ENCODE measurements at places on chromosomes 6 and 20. TPM values are rescaled to one million over a fixed set of nuclear protein-coding genes. Genes with fewer than 3 reads are reported as not detected.

DNA sequence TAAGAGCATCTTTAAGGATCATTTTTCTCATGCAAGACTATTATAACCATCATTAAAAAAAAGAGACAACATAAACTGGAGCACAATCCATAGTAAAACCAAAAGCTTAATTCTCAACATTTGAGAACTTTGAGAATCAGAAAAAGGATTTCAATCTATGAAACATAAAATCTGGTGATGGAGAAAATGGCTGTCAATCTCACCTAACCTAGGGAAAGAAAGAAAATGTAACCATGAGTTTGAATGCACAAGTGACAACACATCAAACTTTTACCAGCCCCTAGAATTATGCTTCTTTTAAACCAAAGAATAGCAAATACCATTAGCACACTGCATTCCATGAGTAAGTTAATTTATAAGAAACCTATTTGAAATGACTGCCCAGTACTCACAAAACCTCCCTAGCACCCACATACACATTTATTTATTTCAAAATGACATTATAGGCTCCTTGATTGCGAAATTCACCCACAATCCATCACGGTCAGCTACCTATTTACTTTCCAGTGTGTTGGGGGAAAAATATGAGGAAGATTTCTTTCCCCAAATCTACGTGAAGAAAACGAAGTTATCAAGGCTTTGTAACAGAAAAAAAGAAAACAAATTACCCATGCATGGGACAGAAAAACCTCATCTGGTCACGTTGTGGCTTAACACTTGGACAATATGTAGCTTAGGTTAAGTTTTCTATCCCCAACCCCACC lies 828 bp downstream of the ASCC3 start:
- no peak for DNase-seq

- DNase-seq: no peak
Observed at GRCh38 chr6:788058-788457, 95.1 kb upstream of the EXOC2 start.

GRCh38 chr20:15475483-15475882 lies 1097.8 kb downstream of the KIF16B start:
- no peak for DNase-seq

DNA sequence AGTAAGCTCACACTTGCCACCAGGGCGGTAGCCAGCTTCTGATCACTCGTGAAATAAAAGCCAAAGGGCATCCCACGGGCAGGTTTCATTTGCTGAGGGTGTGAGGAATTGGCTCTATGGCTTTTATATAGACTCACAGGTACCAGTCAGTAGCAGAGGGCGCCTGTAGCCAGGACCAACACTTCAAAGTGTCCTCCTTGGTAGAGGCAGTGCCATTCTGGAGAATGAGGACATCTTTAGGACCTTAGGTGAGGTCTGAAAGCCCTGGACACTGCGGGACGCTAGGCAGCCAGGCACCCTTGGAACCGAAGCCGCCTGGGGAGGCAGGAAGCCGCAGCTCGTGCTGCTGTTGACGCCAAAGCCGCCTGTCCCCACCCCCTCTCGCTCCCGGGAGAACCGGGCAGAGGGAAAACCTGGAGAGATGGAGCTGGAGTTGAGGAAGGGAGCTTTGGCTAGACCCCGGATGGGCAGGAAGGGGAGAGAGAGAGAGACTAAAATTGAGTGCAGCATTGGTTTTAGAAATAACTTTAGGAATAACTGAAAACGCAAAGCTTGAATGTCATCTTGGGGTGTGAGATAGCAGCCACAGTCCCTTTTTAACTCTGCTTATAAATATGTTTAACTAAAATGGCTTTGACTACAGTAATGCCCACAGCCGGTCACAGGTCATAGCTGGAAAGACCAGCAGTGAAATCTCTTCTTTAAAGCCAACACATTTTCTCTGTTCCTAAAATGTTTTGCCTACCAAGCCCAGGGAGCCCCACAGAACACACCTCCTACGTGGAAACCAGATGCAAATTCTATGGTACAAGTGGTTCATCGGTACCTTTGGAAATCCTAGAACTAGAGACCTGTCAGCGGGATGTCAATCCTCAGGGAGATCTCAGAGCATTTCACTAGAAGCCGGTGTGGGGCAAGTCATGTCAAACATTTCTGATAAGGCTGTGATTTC lies 128.5 kb upstream of the CDYL start:
- DNase-seq: peak; percentile 16

- DNase-seq: no peak
Observed at GRCh38 chr6:47144306-47144705, 102.2 kb upstream of the ADGRF1 start.

DNA sequence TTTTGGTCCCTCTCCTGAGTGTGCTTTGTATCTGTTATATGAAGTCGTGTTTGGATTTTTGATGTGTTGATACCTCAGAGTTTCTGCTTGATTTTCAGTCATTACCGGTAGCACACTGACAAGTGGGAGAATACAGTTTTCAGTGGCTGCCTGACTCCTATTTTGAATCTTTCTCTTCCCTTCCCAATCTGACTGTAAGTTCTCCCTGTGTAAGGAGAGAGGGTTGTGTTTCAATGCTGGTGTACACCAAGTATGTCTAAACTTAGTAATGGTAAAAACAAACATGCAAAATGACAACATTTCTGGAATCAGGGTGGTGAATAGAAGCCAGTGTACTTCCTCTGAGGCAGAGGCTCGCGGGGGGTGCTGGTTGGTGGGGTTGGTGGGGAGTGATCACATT lies 103.4 kb downstream of the HIVEP1 start:
- DNase-seq: no peak

The ME1 gene
- not detected for total RNA-seq

The ANKRD66 gene
- total RNA-seq: not detected

The GSTA3 gene
- total RNA-seq: not detected
